ENCODE measurements at places on chromosomes 7 and 10.

DNA sequence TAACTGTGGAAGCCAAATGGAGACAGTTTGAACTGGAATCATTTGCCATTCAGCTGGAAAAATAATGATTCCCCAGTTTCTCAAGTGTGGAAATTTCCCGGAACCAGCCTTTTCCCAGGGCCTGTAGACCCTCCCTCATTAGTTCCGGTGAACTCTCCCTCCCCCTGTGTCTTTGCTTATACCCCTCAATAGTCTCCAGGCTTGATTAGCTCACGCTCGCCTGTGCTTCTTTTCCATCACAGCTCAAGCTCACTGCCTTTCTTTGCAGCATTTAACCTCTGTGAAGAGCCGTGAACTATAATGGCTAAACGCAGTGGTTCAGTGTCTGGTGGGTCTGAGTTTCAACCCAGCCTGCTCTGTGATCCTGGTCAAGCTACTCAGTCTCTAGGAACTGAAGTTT is 690.8 kb downstream of the INHBA start:
- DNase-seq: no peak

- DNase-seq: no peak
These were observed 3.9 kb upstream of the MLLT10 start for GRCh38 chr10:21530168-21530567.

DNA sequence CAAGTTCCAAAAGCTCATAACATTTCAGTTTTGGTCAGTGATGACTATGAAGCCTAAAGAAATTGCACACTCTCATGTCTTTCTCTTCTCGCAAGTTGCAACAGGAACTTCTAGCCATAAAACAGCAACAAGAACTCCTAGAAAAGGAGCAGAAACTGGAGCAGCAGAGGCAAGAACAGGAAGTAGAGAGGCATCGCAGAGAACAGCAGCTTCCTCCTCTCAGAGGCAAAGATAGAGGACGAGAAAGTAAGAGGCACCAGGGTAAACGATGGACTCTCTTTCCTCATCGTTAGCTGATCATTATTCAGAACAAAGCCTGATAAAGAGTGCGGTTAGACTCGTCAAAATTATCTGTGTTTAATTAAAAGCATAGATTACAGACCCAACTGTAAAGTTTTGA is 94.7 kb downstream of the HDAC9 start:
- DNase-seq: no peak

GRCh38 chr7:46933596-46933995 is 648.3 kb downstream of the TNS3 start:
- no peak for DNase-seq

DNA sequence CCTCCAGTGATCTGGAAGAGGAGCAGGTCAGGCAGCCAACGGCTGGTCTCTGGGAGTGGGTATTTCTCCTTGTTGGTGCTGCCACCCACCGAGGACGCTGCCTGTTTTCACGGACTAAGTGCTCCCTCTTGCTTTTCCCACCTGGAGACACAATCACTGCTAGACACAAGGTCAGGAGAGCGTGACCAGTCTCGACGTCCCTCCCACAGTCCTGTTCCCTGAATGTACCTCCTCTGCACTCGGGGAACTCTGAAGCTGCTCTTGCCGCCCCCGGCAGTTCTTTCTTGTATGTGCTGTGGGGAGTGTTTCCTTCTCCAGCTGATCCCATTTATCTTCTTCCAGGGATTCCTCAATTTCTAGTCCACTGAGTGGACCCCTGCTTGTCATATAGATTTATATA is 89.4 kb downstream of the CYTH3 start:
- DNase-seq: peak; percentile 11

GRCh38 chr7:45033261-45033930 is 33.4 kb downstream of the CCM2 start:
- DNase-seq: no peak

DNA sequence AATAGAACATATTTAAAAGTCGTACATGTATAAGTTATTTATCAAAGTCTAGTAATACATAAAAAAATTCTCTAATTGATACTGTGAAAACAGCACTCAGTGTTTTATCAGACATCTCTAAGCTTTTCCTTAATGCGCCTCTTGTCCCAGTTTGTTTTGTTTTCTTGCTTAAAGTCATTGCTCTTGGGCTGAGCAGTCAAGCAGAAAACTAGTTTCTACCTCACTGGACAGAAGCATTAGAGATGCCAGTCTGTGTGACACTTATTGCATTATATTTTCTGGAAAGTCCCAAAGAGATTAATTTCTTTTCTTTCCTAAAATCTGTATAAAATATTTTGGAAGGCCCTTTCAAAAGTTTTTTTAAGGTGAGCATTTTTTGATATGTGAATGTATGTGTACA is 236.2 kb downstream of the PCLO start:
- DNase-seq: no peak

GRCh38 chr7:8638076-8638475 is 204.7 kb downstream of the NXPH1 start:
- DNase-seq: no peak

DNA sequence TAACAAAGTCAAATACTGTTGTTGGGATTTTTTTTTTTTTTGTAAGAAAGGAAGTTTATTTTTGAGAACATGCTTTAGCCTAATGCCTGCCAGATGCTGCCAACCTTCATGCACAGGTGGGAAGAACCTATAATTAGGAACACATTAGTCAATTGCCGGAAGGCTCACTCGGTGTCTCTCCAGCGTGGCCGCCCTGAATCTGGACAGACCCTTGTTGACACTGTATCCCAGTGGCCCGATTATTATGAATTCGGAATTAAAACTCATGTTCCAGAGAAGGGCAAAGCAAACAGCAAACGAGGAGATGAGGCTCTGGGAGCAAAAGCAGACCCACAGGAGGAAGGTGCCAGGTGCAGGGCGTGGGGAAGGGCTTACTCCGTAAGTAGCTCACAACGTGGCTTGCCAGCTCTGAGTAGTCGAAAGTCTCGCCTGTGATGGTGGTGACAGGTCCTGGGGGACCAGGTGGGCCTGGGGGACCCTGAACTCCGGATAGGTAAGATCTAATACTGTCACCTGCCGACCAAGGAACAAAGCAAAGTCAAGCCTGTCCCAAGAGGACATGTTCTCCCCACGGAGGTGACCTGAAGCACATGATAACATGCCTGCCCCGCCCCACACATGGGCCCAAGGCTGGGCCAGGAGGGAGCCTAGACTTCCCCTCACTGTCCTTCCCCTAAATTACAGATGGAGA is 48.3 kb downstream of the COL17A1 start:
- peak; percentile 15 for DNase-seq

- no peak for DNase-seq
These were observed 38.0 kb downstream of the DRGX start for GRCh38 chr10:49357910-49358309.

DNA sequence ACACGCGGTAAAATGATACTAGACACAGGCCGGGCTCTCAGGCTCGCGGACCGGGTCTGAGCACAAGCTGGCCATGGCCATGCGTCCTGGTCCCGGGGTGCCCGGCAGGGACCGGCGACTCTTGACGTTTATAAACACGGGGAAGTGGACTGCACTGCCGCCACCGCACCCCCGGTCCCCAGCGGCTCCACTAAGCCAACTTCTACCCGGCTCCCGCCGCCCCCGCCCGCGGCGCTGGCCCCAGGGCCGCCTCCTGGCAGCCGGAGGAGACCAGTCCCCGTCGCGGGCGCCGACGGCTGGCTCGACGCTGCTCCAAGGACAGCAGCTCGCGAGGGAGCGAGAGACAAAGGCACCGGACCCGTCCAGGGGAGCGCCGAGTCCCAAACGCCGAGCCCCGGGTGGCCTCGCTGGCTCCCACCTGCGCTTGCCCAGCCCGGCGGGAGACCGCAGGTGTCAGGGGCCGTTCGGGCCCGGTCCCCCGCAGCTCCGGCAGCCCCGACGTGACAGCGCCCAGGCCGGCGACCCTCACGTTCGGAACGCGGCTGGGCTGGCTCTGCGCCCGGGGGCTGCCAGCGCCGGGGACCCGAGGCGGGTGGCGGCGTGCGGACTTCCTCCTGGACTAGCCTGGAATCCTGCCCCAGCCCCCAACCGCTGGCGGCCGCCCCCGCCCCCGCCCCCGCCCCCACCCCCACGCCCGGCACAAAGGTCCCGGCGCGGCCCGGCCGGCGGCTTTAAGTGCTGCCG is 517 bp downstream of the ITGB1 start:
- DNase-seq: peak; percentile 59

- no peak for DNase-seq
These were observed 766.0 kb upstream of the POT1 start for GRCh38 chr7:125695626-125696025.

- DNase-seq: no peak
These were observed 667.2 kb downstream of the GATA3 start for GRCh38 chr10:8721650-8722049.

DNA sequence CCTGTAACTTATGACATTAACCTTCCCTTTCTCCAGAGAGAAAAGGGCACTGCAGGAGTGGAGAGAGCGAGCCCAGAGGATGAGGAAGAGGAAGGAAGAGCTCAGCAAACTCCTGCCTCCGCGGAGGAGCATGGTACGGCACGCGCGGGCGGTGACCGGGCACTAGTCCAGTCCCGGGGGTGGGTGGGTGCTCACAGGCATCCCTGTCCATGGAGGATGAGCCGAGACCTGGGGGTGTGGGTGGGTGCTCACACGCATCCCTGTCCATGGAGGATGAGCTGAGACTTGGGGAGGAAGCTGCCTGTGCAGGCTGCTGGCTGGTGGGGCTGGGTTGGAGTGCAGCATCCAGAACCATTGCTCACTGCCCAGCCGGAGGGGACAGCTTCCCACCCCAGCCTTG is 23.8 kb downstream of the LRRC27 start:
- no peak for DNase-seq

DNA sequence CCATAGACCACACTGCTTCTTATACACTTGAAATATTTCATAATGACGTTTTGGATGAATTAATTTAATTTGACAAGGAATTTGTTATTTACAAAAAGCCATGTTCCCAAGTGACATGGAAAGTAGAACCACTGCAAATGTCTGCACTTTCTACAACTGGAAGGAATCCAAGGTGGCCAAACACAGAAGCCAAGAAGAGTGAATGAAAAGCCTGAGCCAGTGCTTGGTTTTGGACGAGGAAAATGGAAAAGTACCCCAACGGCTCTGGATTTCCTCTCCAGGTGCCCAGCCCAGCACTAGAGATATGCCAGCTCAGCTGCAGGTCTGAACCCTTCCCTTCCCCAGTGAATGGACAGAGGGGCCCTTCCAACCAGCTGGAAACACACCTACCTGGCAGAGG is 279.4 kb downstream of the TNS3 start:
- DNase-seq: no peak

- peak; percentile 86 for DNase-seq
These were observed 709 bp downstream of the ARPC1B start for GRCh38 chr7:99375070-99375807.

DNA sequence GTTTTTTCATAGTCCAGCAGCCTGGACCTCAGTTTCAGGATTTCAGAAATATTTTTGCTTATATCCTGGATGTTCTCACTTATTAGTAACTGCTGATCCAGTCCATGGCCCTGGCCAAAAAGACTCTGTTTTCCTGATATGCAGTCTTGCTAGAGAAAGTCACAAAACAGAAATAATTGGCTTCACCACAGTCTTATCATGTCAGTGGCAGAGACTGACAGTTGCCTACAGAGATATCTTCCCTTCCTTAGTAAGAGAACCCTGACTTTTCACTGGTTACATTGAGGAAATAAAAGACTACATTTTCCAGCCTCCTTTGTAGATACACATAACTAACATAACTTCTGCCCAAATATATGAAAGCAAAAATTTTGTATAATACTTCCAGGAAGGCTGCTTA is 56.6 kb downstream of the AHR start:
- no peak for DNase-seq

DNA sequence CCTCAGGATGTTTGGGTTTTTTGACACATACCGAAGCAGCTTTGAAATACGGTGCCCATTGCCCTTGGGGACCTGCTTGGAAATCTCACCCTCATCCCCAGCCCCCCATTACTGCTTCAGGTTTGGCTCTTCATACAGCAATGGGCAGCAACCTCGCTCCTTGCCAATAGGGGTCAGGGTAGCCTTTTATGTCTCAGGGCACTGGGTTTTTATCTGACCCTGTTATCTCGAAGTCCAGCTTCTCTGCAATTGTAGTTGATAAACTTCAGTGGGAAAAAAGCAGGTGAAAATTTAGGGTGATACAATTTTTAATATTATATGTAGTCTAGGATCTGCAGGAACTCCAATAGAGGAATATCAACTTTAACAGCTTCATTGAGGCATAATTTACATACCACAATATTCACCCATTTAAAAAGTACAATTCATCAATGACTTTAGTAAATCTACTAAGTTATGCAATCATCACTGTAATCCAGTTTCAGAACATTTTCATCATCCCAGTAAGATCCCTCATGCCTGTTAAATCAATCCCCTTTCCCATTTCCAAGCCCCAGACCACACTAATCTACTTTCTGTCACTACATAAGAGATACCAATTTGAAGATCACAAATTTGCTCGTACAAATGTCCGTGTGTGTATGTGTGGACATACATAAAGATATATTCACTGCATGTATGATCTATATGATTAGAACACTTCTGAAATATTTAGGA is 386.2 kb downstream of the KCNMA1 start:
- DNase-seq: no peak

- DNase-seq: no peak
These were observed 98.2 kb downstream of the TNS3 start for GRCh38 chr7:47483604-47484273.

DNA sequence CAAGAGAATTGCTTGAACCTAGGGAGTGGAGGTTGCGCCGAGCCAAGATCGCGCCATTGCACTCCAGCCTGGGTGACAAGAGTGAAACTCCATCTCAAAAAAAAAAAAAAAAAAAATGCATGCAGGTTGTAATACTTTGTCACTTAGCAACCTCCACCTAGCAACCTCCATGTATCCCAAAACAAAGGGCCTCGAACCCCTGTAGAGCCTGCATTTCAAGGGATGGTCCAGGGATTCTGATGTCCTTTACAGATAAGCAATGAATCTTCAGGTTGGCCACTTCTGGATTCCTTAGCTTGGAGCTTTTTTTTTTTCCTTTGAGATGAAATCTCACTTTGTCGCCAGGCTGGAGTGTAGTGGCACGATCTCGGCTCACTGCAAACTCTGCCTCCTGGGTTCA is 1211.0 kb downstream of the TYW1 start:
- no peak for DNase-seq

GRCh38 chr10:37860494-37861190 is 3.2 kb upstream of the ZNF248 start:
- DNase-seq: no peak

DNA sequence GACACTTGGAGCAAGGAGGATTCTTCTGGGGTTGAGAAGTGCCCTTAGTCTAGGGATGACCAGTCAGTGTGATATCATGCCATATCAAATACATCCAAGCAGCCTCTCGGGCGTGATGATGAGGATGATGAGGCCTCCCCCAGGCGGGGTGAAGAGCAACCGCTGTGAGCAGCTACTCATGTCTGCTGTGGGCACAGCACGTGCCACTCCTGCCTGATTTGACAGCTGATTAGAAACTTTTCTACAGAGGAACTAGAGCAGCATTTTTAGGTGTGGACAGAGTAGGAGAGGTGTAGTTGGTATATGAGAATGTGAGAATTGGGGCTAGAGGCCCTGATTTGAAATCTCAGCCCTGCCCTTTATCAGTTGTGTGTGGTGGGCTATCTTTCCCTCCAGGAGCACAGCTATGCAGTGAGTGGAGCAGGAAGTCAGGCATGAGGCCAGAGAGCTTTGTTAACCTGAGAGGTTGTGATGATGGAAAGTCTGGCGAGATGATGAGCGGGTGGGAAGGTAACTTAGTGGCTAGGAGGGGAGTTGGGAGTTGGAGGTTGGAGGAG is 49.6 kb upstream of the COBL start:
- DNase-seq: no peak
